ENCODE measurements at places on chromosomes 4 and X.
A peak's percentile ranks its signal among the peaks of the same experiment; 100 is the strongest.

DNA sequence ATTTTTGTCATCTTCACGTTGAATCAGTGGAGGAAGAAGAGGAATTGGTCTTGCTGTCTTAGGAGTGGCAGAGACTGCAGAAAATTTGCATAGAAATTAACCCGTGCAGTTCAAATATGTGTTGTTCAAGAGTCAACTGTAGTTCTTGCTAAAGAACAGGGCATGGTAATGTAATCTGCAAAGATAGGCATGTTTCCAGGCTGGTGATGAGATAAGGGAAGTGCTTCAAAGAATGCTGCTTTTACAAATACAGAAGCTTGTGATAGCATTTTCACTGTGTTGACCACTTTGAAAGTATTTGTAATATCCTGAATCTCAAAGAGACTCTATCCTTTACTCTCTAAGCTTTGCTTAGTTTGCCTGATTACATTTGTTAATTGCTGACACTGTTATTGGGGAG, 60.1 kb downstream of the PRRG1 start:
- DNase-seq = no peak

DNA sequence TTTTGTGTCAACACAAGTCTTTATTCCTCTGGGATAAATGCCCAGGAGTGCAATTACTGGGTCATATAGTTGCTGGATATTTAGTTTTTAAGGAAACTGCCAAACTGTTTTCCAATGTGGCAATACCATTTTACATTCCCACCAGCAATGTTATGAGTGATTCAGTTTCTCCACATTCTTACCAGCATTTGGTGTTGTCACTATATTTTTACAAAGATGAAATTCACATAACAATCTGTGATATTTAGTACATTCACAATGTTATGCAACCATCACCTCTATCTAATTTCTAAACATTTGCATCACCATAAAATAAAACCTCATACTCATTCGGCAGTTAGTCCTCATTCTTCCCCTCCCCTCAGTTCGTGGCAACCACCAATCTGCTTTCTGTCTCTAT, 75.0 kb downstream of the MAMLD1 start:
- no peak for DNase-seq

DNA sequence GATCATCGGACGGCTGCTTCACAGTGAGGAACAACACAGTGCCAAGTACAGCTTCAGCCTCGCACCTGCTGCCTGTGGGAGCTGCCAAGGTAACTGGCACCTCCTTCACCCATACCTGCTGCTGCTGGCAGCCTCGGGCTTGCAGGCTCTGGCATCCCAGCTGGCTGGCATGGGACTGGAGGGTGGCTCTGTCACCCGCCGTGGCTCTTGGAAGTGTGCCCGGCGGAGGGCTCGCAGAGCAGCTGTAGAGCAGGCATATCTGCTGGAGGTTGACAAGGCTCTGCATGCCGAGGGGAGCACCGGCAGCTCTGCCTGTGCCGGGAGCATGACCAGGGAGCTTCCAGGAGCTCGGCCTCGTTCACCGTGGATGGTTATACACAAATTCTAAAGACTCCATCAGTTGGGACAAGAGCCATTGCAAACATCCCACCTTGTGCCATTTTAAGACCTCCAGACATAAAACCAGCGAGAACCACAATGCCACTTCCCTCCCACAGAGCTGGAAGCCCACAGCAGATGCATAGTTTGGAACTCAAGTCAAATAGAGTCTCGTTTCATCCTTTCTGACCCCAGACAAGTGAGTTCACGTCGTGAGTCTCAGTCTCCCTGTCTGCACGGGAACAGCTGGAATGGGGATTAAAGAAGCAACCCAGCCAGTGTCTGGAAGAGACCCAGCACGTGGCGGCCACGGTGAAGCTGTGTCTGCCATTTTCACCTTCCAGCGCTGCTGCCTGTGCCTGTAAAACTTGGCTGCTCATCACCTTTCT, 84.3 kb upstream of the PSAPL1 start:
- no peak for DNase-seq

DNA sequence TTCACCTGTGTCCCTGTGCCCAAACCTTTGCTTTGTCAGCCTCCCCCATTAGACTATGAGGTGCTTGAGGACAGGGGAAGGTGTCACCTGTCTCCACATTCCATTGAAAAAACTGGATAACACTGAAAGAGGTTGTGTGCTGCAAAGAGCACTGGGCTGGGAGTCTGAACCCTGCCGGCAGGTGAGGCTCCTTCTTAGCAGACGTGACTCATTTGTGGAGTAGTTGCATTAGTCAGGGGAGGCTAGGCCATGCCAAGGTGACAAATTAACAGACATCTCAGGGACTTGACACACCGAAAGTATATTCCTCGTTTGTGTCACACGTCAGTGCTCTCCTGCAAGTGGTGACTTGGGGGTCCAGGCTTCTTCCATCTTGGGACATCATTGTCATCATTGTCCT, 95.9 kb upstream of the STX18 start:
- peak; percentile 6 for DNase-seq

DNA sequence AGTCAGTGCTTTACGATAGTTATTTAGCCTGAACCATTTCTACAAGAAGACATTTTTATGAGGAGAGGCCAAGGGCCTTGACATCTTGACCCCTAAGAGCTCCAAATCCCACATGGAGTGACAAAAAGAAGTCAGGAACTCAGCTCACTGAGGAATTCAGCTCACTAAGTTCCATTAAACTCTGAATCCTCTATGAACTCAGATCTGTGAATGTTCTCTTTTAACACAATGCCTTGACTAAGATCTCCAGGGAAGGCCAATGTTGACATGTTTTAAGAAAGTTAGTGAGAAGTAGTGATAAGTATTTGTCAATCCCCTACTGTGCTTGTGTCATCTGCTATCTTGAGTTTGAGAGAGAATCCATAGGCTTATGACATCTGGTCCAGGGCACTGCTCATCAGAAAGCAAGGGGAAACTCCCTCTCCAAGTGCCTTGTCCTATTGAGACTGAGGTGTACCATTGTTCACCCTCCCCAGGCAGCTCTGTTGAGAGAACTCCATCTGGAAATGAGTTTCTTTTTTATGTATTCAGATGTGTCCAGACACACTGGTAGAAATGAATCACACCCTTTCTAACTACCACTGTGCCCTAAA, 68.7 kb upstream of the PCDH19 start:
- no peak for DNase-seq

DNA sequence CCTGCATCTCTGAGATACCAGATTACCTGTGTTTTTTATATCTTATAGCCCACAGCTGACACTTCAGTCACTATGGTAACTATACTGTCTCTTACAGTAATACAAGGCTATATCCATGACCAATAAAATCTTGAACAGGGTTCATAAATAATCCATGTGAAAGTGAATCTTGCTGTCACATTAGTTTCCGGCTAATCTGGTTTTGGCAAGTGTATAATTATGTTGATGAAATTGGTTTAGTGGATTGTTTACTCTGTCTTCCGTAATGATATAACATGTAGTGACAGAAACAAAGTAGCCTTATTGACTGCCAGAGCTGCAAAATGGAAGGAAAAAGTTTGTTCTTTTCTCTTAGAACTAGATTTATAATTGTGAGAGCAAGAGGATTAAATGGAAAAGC, 686.6 kb upstream of the PABPC4L start:
- DNase-seq = no peak

DNA sequence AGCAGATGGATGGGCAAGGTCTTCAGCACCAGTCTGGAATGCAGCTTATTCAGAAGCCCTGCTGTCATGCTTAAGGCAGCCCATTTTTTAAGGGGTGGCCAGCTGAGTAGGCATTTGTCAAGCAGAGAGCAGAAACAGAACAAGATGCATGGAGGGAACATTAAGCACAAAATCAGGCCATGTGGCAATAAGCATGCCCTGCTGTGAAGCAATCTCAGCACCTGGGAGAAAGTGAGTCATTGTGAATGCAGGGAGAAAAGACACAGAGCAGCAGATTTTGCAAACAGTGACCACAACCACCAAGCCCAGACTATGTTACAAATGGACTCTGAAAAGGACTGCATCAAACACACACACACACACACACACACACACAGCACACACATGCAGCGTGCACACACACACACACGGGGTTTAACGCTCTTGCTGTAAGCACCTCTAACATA, 94.1 kb upstream of the GALNT7 start:
- no peak for DNase-seq

- DNase-seq = no peak
Observed at GRCh38 chrX:153439977-153440376, 5.9 kb downstream of the TREX2 start.

DNA sequence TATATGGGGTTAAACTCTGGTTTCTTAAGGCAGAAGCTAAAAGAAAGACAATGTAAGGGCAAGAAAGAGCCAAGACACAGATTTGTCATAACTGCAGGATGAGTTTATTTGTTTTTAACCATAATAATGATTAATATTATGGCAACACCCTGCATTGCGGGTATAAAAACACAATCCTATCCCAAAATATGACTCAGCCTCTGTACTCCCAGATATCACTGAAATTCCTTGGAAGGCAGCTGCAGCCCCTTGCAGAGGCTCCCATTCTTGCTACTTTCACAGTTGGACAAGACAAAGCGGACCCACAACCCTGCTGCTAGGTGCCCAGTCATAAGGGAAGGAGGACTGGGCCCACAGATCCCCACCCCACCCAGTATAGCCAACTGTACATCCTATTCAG, 20.4 kb upstream of the FGF16 start:
- no peak for DNase-seq

DNA sequence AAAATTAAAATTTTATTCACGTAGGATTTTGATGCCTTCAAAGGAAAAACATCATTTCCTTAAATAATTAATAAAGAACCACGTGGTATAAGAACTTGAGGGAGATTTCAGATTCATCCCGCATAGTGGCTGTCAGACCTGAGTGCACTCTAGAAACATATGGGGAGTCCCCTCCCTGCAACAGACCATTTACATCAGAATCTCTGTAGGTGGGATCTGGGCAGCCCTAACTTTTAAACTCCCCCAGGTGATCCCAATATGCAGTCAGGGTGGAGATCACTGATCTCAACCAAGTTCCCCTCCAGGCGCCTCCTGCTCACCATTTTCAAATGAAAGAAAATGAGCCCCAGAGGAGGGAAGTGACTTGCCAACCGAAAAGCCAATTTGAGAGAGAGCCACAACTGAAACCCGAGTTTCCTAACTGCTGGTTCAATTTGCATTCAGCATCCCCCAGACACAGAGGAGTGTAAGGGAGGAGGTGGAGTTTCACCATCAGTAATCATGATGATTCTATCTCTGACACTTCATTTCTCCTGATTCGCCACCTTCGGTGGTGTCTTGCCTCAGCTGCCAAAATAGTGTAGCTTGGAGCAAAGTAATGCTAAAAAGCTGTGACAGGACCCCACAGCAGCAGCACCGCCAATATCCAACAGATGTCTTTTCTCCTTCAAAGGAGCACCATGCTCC, 11.4 kb downstream of the RNF150 start:
- DNase-seq = no peak

DNA sequence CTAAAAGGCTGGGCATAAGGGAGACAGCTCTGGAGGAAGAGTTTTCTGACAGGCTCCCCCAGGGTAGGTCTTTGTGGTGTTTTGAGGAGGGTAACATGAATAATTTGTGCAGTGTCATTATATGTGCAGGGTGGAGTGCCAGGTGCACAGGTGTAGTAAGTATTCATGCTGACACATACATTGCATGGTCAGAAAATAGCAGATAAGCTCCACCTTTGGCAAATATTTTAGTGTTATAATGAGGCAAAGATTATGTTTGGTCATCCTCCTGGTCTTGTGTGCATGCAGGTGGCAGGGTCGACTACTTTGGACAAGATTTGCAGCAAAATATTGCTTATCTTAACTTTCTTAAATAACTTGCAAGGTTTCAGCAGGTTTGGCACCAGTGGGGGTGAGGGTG, 910.4 kb upstream of the PCDH10 start:
- no peak for DNase-seq

DNA sequence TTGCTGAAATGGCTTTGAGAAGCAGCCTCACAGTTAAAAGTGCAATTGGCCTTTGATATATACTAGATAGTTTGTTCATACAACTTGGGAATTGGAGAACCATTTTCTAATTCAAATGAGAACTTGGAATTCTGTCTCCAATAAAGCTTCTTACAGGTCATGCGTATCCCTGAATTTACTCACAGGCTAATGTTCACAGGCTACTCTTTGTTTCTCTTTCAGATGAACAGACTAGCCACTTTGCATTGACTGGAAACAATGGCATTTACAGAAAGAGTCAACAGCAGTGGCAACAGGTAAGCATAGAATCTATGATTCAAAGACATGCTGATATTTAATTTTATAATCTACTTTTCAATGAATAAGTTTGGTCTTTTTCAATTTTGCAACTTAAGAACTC, 13.5 kb downstream of the AFF1 start:
- DNase-seq = no peak

DNA sequence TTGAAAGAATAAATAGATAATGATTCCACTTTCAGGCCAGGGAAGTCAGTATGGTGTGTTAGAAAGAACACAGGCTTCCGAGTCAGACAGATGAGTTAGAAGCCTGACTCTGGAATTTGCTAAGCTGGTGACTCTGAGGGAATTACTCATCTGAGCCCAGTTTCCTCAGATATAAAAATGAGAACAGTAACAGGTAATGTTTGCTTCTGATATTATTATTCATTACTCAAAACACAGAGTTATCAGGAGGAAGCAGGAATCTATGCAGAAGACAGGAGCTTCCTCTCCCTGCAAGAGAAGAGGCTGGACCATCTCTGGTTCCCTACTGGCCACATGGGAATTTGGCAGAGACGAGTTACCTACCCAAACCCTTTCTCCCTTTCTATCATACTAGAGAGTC, 163.1 kb downstream of the EVC2 start:
- no peak for DNase-seq

DNA sequence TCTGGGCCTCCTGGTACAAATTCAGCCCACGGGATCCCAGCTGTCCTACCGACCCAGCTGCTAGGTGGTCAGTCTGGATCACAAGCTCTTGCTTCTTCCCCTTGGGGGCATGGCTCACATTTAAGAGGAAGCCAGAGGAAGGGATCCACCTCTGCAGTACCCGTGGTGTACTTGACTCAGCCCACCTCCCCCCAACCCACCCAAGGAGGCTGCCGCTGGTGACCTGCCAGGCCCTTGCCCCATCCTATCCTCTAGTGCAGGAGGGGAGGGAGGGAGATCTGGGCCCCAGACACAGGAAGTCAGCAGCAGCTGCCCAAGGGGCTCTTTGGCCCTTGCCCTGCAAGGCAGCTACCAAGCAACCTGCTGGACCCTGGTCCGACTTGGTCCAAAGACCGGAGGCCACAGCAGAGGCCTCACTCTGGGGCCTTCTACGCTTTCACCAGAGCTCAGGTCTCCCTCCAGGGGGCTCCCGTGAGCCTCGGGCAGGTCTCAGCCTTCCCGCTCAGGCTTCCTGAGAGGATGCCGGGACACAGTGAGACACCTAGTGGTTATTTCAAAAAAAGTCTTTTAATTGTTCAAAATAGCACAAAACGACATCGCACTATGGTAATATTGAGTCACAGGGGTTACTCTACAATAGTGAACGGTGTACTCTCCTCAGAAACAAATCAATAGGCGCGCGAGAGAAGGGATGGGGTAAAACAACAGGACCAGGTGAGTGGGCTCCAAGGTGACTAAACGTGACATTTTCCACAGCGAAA, 2.7 kb upstream of the RENBP start:
- DNase-seq = no peak

GRCh38 chrX:87516717-87517121, 883 bp upstream of the KLHL4 start:
- no peak for DNase-seq

Data from stimulated activated CD4-positive, alpha-beta T cell treated with anti-CD3 and anti-CD28 coated beads, Interleukin-1b, Interleukin-23, amount 100 ng/mL, for 24 hours (primary cell).